GM10248 (cell line): ENCODE measurements at places on chromosomes 1 and 21.

DNA sequence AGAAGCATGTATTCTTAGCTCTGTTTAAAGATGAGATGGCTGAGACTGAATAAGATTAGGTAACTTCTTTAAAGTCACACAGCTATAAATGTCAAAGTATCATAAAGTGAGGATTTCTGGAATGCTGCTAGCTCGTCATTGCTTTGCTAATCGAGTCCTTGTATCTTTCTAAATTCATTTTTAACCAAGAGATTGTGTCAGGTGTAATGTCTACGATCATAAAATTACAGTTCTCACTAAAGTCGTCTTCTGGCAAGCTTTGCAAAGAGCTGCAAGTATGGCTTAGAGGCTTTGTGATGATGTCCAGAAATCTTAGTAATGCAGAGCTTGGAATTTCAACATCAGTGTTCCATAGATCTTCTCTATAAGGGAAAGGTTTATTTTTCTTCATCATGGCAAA lies 569.8 kb downstream of the LMO4 start:
- no peak for DNase-seq

GRCh38 chr1:46583494-46583893 lies 20.6 kb downstream of the MKNK1 start:
- DNase-seq = no peak

GRCh38 chr1:229430761-229431283 lies 3.1 kb downstream of the ACTA1 start:
- DNase-seq = no peak

GRCh38 chr1:227215863-227216510 lies 102.3 kb downstream of the CDC42BPA start:
- no peak for DNase-seq

DNA sequence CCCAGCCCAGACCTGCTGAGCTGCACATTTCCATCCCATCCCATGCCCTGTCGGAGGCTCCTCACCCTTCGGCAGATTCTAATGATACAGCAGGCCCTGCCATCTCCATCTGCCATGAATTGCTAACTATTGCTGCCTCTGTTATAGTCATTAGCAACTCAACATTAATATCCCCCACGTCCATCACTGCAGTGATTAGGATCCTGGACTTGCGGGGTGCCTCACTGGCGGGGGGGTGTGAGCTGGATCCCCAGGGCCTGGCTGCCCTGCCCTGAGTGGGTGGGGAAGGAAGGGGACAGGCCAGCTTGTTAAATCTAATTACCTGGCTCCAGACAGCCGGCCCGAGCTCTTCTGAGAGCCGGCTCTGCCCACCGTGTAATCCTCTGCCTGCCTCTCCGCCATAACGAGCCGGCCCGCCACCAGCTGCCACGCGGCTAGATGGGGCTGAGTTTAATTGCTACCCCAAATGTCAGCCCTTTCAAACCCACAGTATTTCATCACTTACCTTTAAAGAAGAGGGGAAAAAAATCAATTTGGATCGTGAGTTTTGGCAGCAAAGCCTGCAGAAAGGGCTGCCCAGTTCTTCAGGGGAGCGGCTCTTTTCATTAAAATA lies 227.3 kb upstream of the CSF3R start:
- DNase-seq = no peak

DNA sequence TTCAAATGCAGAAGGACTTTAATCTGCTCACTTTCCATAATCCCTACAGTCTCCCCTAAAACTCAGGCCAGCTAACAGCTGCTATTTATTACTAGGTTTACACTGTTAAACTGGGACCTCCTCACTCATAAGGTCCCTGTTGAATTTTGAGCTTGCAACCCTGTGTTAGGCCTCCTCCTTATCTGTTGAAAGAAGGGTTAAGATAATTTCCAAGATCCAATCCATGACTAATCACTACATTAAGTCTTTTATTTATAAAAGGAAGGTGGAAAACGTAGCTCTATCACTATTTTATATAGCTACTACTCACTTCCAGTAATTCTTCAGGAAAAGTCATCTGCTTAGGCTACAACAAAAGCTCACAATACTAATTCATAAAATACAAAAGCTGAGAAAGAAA lies 79.5 kb downstream of the EVI5 start:
- no peak for DNase-seq
